AG04450 (cell line): ENCODE measurements at places on chromosomes 1 and 21.

- DNase-seq, result no peak
Observed at GRCh38 chr1:189970331-189971230, 507.1 kb downstream of the BRINP3 start.

DNA sequence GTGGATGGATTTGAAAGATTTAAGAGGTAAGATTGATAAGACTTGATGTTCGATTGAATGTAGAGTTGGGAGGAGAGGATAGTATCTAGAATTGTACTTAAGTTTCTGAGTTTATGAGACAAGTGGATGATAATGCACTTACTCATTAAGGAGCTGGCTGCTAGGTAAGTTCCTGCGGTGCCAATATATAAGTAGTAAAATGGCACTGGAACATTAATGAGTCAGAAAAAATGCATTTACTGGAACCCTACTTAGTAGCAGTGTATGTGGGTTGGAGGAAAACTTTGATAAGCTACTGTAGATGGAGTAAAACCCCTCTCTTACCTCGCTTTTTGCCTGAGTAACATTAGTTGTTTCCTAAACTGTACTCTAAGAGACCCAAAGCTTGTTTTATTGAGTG is 68.2 kb downstream of the ZFYVE9 start:
- no peak for DNase-seq

GRCh38 chr21:34623516-34623915 is 8.6 kb upstream of the RCAN1 start:
- no peak for DNase-seq

GRCh38 chr1:42658877-42659337 is 684 bp downstream of the PPIH start:
- DNase-seq, result no peak

DNA sequence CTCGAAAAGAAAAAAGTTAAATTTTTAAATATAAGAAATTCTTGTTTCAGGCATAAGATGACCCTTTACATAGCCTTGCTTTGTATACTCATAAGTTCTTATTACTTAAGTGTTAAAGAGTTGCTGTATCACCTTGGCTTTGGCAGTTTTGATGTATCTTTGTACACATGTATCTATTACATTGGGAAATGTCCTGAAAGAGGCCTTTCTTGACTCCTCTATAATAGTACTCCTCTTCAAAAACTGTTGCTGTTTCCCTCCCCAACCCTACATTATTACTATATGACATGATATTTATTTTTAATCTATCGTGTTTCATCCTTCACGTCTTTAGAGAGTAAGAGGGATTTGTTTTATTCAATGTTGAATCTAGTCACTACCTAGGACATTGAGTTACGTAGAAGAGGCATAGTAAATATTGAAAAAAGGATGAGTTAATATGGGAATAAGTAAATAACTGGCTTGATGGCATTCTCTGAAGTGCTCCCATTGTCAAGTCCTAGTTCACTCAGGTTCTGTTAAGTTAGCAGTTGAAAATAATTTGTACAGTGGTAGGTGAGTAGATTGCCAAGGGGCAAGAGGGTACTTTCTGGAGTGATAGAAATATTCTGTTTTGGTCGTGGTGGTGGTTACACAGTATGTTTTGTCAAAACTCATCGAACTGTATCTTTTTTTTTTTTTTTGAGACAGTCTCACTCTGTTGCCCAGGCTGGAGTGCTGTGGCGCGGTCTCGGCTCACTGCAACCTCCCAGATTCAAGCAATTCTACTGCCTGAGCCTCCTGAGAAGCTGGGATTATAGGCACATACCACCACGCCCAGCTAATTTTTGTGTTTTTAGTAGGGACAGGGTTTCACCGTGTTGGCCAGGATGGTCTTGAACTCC is 8.2 kb downstream of the THRAP3 start:
- DNase-seq, result no peak

GRCh38 chr1:213858581-213858980 is 129.2 kb upstream of the PROX1 start:
- DNase-seq, result no peak

- no peak for DNase-seq
Observed at GRCh38 chr1:39394598-39394997, 96.8 kb upstream of the BMP8A start.

- peak; percentile 77 for DNase-seq
Observed at GRCh38 chr1:203807196-203807595, 11.8 kb downstream of the ZBED6 start.

GRCh38 chr1:206851341-206852010 is 13.9 kb upstream of the IL20 start:
- DNase-seq, result peak; percentile 20

DNA sequence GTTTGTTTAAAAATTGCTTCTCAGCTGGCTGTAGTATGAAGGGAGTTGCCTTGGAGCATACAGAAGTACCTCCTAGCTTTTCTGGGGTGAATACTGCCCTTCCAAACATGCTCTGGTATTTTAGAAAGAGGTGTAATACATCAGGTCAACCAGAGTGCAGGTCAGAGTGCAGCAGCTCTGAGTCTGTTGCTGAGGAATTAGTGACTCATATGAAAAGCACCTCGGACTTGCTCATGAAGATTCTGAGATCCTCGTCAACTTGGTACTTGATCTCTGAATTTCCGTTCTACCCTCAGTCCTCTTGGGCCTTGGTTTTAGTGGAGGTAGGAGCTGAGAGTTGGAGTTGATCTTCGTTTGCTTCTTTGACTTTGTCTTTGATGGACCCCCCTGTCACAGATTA is 67.3 kb downstream of the NOS1AP start:
- DNase-seq, result peak; percentile 58

GRCh38 chr21:41877901-41878830 is 978 bp downstream of the PRDM15 start:
- DNase-seq, result no peak

GRCh38 chr21:42583477-42584295 is 69.7 kb upstream of the PDE9A start:
- DNase-seq, result no peak

DNA sequence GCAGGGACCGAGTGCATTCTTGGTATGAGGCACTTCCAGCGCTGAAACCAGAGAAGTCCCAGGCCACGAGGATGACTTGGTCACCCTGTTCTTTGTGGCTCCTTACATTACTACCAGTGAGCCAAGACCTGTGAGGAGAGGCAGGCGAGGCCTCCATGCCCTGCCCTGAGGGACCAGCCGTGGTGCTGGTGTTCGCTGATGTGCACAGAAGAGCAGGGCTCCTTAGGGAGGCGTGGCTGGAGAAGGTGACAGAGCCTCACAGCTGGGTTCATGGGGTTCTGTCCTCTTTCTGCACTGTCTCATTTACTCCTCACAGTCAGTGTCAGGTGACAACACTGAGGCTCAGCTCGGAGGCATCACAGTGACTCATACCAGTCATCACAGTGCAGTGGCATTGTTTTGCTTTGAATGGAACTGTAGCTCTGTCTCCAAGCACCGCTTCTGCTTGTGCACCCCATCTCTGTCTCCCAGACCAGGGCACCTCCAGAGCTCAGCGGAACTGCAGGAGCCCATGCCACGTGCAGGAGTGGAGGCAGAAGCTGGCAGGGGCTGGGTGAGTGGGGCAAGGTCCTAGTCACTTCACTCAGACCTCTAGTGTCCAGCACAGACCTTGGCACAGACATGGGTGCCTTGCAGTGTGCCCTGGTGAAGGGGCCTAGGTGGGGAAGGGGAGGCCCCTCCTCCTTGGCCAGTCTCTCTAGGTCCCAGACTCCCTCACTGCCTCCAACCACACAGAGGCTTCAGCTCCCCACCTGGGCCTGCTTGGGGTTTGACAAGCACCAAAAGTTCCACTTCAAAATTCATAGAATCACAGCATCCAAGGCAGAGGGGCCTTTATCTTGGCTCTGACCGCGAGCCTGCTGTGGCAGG is 310.9 kb downstream of the MATN1 start:
- no peak for DNase-seq

GRCh38 chr21:25961042-25961441 is 209.5 kb downstream of the APP start:
- no peak for DNase-seq

- no peak for DNase-seq
Observed at GRCh38 chr1:9375912-9376311, 83.2 kb downstream of the SPSB1 start.

DNA sequence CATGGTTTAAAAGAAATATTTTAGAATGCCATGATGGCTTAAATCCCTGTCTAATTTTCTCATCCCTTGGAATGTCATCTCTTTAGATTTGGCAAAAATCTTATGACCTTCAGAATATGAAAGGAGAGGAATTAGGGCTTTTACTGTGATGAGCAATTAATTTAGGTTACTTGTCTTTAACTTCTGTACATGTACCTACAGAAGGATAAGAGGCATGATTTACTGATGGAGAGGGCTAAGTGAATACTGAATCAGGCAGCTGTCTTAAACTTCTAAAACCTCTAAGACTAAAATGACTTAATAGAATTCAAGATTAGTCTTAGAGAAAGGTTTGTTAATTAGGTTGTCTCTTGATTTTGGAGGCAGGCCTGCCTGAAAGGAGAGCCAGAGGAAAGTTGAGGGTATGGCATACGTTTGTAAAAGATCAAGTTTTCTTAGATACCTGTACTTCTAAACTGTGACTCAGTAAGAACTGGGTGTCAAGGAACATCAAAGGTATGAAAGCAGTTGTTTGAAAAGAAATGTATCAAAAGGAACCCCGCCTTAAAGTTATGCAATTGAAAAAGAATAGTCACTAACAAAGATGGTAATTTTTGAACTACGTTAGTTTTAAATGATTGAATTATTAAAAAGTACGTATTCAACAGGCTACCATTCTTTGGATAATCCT is 12.5 kb downstream of the MACO1 start:
- no peak for DNase-seq

DNA sequence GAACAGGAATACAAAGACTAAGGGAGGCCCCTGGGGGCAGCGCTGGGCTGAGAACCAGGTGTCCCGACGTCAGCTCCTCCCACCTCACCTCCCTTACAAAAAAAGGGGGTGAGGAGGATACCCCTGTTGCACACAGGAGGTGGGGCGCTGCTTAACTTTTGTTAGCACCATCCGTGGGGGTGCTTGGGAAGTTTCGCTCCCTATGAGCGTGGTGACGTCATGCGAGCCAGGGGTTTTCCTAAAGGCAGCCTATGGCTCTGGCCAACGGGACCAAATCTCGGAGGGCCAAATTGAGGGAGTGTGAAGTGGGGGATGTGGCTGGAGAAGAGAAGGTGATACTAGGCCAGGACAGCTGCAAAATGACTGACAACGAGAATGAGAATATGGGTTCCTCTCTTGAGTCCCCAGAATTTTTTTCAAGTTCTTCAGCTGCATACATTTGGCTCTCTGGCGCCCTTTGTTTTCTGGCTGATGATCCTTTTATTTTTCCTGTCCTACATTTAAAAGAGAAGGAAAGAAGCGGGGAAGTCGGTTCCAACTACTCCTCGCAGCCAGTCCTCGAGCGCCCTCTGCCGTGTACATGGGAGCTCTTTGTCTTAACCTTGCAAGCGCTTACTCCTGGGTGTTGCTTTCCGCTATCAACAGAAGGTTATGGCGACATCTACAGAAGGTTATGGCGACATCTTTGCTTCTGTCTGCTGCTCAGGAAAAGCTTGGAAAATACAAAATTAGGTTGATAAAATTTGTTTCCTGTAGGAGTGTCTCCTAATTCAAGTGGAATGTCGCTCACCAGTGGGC is 48.0 kb upstream of the ZC3H11B start:
- DNase-seq, result peak; percentile 74

DNA sequence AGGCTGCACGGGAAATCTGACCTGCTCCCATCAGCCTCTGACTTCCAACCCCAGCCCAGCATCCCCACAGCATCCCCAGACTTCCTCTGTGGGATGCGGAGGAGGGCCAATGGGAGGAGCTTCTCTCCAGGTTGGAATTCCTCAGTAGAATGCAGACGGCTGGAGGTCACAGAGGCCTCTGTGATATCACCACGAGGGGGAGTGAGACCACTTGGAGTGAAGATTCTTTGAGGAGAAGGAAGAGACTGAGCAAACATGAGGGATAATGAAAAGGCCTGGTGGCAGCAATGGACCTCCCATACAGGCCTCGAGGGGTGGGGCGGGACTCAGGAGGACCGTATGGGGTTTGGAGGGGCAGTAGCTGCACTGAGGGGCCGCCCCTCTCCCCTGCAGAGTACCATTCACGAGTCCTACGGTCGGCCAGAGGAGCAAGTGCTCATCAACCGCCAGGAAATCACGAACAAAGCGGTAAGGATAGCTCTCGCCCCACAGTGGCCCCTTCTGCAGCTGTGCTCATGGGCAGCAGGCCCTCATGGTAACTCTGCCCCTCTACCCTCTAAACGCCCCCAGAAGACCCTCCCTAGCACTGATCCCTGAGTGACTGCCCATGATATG is at the start of gene CATSPER4:
Gene CATSPER4 (plus strand): TSS at position 230 of the 615 bp plus-strand sequence. CDS start 26 bp downstream, at position 256.
- no peak for DNase-seq

DNA sequence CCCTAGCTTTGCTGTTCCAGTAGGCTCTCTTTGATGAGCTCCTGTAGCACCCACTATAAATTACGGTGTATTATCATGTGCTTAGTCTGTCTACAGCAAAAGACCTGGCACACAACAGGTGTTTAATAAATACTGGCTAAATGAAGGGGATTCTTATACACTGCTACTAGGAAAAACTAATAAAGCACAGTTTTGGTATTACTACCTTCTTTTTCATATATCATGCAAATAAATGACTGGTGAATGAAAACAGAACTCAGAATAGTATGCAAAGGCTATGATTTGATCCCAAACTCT is 26.4 kb downstream of the WDR26 start:
- DNase-seq, result no peak

- no peak for DNase-seq
Observed at GRCh38 chr1:110185181-110185580, 24.9 kb upstream of the KCNC4 start.

DNA sequence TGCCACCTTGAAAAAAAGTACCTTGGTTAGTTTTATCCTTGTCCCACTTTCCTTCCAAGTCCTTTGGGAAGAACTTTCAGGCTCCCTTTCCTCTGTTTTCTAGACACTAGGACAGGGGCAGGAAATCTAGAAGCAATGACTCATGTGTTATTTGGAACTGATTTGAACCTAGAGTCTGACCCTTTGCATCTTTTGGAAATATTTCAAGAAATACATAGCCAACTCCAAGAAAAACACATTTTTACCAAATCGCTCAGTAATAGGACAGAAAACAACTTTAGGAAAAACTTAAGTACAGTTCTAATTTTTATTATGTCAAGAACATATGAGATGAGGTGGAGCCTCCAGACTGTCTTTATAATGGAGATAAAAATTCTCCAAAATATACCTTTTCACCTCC is 292.4 kb downstream of the PTBP2 start:
- DNase-seq, result no peak

- peak; percentile 66 for DNase-seq
Observed at GRCh38 chr1:6275826-6276782, 15.2 kb upstream of the GPR153 start.
